Suppressor macrophage treated with lipopolysaccharide for 1 hour (primary cell): ENCODE measurements at places on chromosomes 3 and 15.
A peak's percentile ranks its signal among the peaks of the same experiment; 100 is the strongest.

GRCh38 chr3:135650309-135650708 lies 315.2 kb upstream of the PPP2R3A start:
- no peak for DNase-seq

GRCh38 chr3:190384309-190384756 lies 3.6 kb upstream of the CLDN16 start:
- peak; percentile 57 for DNase-seq

GRCh38 chr3:11168881-11169805 lies 14.8 kb downstream of the HRH1 start:
- DNase-seq = no peak

GRCh38 chr15:73335026-73335425 lies 33.7 kb downstream of the HCN4 start:
- no peak for DNase-seq

DNA sequence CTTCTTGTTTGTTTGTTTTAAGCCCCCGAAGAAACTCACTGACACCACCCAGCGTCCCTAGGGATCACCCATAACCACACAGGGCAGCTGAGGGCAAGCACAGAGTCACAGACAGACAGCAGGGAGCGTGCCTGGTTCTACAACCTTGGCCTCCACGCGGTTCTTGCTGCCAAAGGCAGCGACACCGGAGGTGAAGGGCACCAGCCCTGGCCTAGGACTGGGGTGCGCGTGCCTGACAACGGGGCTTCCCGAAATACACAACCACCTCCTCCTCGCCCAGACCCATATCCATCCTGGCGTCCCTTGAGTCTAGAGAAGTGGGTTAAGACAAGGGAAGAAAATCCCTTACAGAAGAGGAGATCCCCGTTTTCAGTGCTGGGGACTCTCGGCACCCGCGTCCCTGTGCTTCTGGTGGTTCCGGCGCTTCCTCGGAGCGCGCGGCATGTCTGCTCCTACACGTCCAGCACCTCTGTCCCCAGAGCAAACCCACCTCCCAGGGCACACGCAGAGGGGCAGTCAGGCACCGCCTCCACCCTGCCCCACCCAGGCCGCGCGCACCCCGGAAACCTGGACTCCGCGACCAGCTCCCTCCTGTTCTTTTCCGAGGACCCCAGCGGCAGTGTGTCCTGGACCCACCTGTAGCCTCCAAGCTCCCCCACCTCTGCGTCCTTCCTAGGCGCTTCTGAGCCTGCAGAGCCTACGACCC lies 911 bp downstream of the RFTN1 start:
- DNase-seq = peak; percentile 68

DNA sequence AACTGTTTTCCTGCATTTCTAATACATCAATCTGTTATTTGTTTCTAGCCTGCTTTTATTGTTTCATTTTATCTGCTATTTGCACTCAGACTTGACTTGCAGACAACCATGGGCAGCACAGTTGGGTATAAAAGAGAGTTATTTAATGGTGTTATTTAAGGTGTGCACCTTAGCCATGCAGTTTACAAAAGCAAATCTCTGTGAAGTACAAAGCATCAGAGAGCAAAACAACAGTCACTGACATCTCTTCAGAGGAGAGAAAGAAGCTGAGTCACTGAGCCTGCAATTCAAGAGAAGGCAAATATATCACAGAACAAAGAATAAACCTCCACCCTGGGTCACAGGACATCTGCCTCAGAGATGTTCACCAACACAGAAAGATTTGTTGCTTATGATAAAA lies 255.9 kb upstream of the ICE2 start:
- no peak for DNase-seq

- DNase-seq = no peak
Observed at GRCh38 chr15:74502301-74502700, 38.7 kb upstream of the ARID3B start.

GRCh38 chr3:9682096-9682495 lies 21.5 kb upstream of the CPNE9 start:
- DNase-seq = no peak

DNA sequence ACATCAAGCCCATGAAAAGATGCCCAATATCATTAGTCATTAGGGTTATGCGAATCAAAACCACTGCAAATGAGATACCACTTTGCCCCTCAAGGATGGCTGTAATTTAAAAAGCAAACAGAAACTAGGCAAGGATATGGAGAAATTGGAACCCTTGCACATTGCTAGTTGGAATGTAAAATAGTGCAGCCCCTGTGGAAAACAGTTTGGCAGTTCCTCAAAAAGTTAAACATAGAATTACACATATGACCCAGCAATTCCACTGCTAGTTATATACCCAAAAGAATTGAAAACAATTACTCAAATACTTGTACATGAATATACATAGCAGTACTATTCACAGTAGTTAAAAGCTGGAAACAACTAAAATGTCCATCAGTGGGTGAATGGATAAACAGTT lies 186.8 kb upstream of the CGNL1 start:
- DNase-seq = no peak

- DNase-seq = peak; percentile 88
Observed at GRCh38 chr15:64089543-64090280, 3.9 kb downstream of the CIAO2A start.

DNA sequence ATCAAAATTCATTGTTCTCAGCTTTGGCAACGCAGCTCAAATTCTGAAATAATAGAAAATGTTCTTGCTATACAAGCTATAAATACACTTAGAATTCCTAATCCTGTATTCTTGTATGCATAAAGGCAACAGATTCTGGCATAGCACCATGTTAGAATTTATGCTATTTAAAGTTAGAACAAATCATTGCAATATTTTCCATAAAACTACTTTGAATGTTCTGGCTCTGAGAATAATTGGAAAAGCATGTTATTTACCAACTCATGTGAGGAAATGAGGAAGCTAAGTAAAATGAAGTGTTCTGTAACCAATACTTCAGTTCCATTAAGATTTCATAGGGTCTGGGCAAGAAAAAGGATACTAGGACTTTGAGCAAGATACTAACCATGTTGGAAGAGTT lies 888.9 kb downstream of the SQOR start:
- DNase-seq = no peak

GRCh38 chr15:67101911-67102598 lies 36.7 kb downstream of the SMAD3 start:
- peak; percentile 34 for DNase-seq

GRCh38 chr3:5188419-5189221 lies 1.1 kb downstream of the EDEM1 start:
- DNase-seq = peak; percentile 61

DNA sequence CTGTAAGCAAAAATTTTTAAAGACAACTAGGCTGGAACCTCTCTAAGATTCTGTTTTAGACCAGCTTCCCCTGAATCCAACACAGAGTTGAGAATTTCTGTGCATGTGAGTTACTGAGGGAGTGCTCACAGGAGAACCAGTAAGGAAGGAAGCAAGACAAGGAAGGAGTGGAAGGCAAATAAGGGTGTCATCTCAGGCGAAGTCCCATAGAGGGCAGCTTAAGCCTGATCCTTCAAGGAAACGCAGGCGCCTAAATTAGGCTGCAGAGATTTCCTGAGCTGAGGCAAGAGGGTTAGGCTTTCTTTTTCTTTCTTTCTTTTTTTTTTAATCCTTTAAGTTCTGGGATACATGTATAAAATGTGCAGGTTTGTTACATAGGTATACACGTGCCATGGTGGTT lies 36.2 kb upstream of the COL6A6 start:
- DNase-seq = no peak

- no peak for DNase-seq
Observed at GRCh38 chr3:163717377-163717776, 1360.9 kb downstream of the SI start.
